Activated T-cell treated with anti-CD3 and anti-CD28 coated beads for 4 hours (primary cell): ENCODE measurements at places on chromosomes 5 and 9.

DNA sequence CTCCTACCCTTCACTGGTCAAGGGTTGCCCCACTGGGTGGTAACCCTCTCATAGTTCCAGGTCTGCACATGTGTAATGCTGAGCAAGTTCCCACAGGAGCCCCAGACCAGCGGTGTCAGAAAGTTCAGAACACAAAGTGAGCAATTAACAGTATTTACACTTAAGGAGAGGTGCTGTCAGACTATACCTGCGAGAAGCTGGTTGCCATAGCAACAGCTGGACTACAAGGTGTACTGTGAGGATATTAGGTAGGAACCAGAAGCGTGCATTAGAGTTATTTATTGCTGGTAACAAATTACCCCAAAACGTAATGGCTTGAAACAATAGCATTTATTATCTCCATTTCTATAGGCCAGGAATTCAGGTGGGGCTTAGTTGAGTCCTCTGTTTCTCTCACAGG is 317.0 kb upstream of the RPS23 start:
- DNase-seq: no peak

- DNase-seq: no peak
Measured at GRCh38 chr5:108061941-108062340, 320.0 kb downstream of the FBXL17 start.

- no peak for DNase-seq
Measured at GRCh38 chr9:135835131-135835530, 72.2 kb downstream of the CAMSAP1 start.

DNA sequence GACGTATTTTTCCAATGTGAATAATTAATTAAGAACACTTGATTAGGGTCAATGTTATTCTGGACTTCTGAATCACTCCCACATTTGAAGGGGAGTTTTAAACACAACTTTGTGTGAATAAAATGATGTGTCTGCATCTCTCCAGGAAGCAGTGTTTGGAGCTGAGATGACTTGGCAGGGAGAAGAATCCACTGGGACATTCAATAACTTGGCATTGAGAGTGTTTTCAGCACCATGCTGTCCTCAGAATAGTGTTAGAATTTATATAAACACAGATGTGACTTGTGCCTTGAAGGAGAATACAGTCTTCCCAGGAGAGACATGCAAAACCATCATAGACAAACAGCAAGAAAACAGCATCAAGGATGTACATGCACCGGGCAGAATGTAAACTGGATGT is 32.7 kb upstream of the KCNMB1 start:
- DNase-seq: no peak

DNA sequence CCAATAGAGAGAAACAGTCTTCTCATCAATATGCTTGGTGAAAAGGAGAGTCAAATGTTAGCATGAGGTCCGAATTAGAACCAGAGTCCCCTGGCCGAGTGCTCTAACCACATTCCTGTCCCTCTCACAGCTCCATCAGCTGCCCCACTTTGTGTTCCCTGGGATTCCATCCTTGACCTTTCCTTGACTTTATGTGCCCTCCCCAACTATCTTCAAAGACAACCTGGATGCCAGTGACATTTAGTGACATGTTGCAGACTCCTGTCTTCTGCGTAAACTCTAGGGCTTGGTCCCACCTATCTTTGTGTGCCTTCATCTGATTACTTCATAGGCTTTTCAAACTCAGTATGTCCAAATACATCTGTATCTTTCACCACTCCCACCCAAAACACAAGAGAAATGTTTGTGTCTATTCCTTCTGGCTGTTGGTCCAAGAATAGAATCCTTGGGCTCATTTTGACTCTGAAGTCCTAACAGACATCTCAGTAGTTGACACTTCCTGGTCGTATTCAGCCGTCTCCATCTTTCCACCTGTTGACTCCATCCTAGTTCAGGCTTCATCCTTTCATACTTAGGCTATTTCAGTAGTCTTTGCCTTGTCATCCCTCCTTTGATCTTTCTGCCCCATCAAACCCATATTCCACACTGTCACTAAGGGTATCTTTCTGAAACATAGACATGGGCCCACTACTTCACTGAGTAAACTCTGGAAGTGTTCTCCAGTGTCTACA is 101.4 kb upstream of the CD180 start:
- DNase-seq: no peak

DNA sequence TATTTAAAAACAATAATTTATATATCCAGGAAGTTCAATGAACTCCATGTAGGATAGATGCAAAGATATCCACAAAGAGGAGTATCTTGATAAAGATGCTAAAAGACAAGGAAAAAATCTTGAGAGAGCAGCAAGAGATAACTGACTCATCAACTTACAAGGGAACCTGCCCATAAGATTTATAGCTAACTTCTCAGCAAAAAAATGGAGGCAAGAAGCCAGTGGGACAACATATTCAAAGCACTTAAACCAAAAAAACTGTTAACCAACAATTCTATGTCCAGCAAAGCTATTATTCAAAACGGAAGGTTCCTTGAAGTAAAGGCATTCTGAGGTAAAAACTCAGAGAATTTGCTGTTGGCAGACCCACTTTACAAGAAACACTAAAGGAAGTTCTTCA is 20.3 kb downstream of the RABGAP1 start:
- DNase-seq: no peak

GRCh38 chr9:135840107-135840506 is 67.2 kb downstream of the CAMSAP1 start:
- DNase-seq: no peak

GRCh38 chr5:1895739-1896420 is 13.2 kb upstream of the IRX4 start:
- DNase-seq: no peak

DNA sequence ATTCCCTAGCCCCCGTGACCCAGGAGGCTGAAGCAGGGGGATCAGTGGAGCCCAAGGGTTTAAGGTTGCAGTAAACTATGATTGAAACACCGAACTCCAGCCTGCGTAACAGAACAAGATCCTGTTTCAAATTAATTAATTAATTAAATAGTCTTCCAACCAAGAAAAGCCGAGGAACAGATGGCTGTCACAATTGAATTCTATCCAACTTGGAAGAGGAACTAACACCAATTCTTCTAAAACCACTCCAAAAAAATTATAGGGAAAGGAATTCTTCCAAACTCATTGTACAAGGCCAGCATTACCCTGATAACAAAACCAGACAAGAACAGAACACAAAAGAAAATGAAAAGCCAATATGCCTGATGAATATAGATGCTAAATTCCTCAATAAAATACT is 43.4 kb upstream of the RGS7BP start:
- DNase-seq: no peak

- no peak for DNase-seq
Measured at GRCh38 chr5:155040984-155041653, 27.6 kb downstream of the KIF4B start.

DNA sequence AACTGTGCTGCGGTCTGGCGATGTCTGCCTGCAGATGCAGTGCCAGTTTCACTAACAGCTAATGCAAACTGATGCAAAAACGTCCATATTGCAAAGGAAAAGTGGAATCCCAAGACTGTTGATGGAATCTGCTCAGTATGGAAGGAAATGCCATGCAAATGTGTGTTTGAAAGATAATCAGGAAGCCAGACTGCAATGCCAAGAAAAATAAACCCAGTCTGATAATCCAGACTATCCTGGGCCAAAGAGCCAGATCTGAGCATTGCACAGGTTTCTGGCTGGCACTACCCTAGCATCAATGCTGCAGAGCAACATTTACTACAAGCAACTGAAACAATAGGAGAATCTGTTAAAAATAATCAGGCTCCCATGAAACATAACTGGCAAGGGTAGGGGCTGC is 130.3 kb downstream of the FSTL4 start:
- DNase-seq: no peak

GRCh38 chr9:882416-882924 is 41.0 kb downstream of the DMRT1 start:
- DNase-seq: no peak

DNA sequence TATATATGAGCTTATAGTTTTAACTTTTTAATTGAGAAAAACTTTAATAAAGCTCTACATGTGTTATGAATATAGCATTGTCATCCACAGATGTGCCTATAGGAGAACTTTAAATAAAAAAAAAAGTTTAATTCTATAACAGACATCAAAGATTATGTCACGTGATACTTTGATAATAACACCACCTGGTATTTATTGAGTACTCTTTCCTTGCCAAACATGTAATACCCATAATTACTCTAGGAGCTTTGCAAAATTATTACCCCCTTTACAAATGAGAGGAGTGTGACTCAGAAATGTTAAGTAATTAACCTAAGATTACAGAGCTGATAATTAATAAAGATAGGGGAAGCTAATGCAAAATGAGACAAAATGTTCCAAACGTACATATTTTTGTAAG is 43.0 kb downstream of the ITGA2 start:
- DNase-seq: no peak

GRCh38 chr9:126617003-126617822 is 3.5 kb downstream of the LMX1B start:
- DNase-seq: no peak

DNA sequence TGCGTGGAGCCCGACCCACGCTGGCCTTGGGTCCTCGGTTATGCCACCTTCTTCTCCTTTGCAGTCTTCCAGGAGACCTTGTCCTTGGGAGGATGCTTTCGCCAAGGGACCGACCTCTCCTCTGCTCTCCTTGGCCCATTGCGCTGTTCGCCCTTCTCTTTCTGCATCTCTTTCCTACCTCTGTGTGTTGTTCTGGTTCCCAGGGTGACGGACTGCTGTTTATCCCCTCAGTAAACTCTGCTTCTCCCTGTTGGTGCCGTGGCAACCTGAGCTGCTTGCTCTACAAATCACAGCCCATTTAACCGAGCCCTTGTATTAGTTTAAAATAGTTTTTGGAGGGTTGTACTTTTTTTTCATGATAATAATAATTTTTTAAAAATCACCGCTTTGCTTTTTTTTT is 97.9 kb downstream of the DAPK1 start:
- no peak for DNase-seq
